Spinal cord (tissue), 10 donors: ENCODE measurements at places on chromosomes 12 and 14. TPM values are rescaled to one million over a fixed set of nuclear protein-coding genes. Genes with fewer than 3 reads are reported as not detected.

GRCh38 chr12:119182701-119183493, 4.2 kb downstream of the HSPB8 start:
- H3K36me3 ChIP-seq: no peaks in the 10 kb centered on the region
- H3K4me3 ChIP-seq: no peak overlapping the region
- peaks cover 6% of the 10 kb centered on the region for H3K27me3 ChIP-seq
- DNase-seq: no peak

- no peak overlapping the region for H3K4me3 ChIP-seq
- no peak overlapping the region for H3K27ac ChIP-seq
- H3K27me3 ChIP-seq: no peaks in the 10 kb centered on the region
Observed at GRCh38 chr14:44663136-44663535, 156.1 kb upstream of the FSCB start.

DNA sequence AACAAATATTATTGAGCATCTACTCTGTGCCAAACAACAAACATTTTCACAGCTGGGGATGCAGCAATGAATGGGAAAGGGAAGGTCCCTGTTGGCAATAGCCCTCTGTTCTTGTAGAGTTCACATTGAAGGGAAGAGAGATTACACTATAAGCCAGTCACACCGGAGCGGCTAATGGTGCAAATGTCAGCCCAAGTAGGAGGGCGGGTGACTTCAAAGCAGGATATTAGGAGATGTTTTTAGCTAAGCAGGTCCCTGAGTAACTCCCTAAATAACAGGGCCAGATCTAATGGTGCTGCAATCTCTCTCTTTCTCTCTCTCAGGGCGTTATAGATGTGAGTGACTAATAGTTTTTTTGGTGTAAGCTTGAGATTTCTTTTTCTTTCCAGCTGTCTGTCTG, 30.7 kb downstream of the FLVCR2 start:
- no peak overlapping the region for H3K27ac ChIP-seq
- H3K36me3 ChIP-seq: no peaks in the 10 kb centered on the region
- peak; percentile 73 for DNase-seq
- no peak overlapping the region for H3K4me3 ChIP-seq
- no peaks in the 10 kb centered on the region for H3K27me3 ChIP-seq
- H3K4me1 ChIP-seq: no peaks in the 10 kb centered on the region

GRCh38 chr12:113973109-113973904, 7.2 kb upstream of the RBM19 start:
- DNase-seq: no peak
- H3K27ac ChIP-seq: no peak overlapping the region
- no peaks in the 10 kb centered on the region for H3K4me1 ChIP-seq
- H3K36me3 ChIP-seq: no peaks in the 10 kb centered on the region
- H3K27me3 ChIP-seq: peaks cover 46% of the 10 kb centered on the region

The BTBD6 gene
- 56.9 TPM for polyA plus RNA-seq

DNA sequence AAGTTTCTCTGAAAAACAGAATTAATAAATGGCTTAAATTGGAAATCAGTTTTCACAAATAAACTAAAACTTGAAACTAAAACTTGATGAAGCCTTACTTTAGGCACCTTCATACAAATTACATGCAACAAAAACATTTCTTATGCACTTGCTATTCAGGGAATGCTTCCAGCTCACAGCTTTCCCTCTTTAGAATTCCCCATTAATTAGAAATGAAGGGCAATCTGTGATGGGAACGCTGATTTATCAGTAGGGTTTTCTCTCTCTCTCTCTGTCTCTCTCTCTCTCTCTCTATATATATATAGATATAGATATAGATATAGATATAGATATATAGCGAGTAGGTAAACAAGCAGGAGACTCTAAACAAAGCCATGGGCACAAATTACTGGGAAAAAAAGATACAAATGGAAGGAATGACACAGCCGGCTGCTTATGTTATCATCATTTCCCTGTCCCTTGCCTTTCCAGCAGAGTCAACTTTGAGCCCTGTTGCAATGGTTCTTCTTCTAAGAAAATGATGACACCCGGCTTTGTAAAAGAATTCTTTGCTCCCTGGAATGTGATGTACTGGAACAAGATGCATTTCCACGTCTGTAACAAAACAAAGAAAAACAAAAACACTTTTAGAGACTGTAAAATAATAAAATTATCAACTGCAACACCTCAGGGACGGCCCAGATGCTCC, 1121.6 kb upstream of the TMEM132C start:
- H3K36me3 ChIP-seq: no peaks in the 10 kb centered on the region
- DNase-seq: no peak
- H3K4me1 ChIP-seq: peaks cover 8% of the 10 kb centered on the region
- H3K27me3 ChIP-seq: no peaks in the 10 kb centered on the region
- H3K27ac ChIP-seq: peak overlapping the region; percentile 2

The RERGL gene
- polyA plus RNA-seq: 4.0 TPM
